ENCODE measurements at places on chromosomes 5 and 9. TPM values are rescaled to one million over a fixed set of nuclear protein-coding genes. Genes with fewer than 3 reads are reported as not detected.

Gene FBP2
- total RNA-seq, result not detected

Gene BSPRY
- under 0.01 TPM for total RNA-seq

Gene FSD1L
- 8.6 TPM for total RNA-seq

Gene GABRA6
- total RNA-seq, result not detected

Gene ELOVL7
- total RNA-seq, result 0.13 TPM

Gene ENC1
- 75.6 TPM for total RNA-seq

Gene MYMK
- total RNA-seq, result not detected

Gene GMCL2
- not detected for total RNA-seq

Gene LRRC8A
- 26.7 TPM for total RNA-seq

Gene CLIC3
- 16.0 TPM for total RNA-seq

Gene HSD17B3
- not detected for total RNA-seq

Gene SPATA31C2
- not detected for total RNA-seq

Gene FAXDC2
- total RNA-seq, result 22.5 TPM

Gene CATSPER3
- total RNA-seq, result 0.13 TPM

Gene KIAA0825
- 13.9 TPM for total RNA-seq

Gene ACTBL2
- total RNA-seq, result not detected
